ENCODE measurements at places on chromosomes 5 and 9.

DNA sequence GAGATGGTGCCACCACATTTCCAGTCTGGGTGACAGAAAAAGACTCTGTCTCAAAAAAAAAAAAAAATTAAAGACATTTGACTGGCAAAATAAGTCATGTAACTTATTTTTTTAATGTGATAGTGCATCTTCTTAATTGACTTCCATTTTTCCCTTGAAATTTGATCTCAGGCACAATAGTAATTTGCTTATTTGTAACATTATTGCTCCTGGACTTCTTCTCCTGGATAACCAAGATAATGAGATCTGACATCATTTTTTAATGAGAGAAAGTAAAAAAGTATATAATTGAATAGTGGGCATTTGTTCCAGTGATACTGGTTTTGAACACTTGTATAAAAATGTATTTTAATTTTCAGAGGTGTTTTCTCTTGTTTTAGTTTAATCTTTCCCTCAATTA, 3.5 kb downstream of the ARHGEF28 start:
- no peak for DNase-seq

- peak; percentile 70 for DNase-seq
These were observed 26.5 kb upstream of the BASP1 start for GRCh38 chr5:17190799-17191391.

- no peak for DNase-seq
These were observed 1.4 kb downstream of the OTULIN start for GRCh38 chr5:14665949-14666348.

DNA sequence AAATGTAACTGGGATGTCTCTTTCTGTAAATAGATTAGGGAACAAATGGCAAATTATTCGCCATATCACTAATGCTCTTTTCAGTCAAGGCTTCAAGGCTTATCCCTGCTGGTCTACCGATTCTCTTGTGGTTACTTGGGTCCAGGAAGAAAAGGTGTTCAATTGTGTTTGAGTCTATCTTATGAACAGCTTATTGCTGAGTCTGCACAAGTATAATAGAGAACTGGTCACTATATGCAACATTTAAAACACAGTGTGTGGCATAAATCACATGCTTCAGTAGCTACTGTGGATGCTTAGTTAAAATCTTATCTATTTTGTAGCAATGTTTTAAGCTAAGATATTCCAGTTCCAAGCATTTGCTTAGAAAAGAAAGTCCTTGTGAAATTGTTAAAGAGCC, 274.2 kb upstream of the FAM174A start:
- no peak for DNase-seq

DNA sequence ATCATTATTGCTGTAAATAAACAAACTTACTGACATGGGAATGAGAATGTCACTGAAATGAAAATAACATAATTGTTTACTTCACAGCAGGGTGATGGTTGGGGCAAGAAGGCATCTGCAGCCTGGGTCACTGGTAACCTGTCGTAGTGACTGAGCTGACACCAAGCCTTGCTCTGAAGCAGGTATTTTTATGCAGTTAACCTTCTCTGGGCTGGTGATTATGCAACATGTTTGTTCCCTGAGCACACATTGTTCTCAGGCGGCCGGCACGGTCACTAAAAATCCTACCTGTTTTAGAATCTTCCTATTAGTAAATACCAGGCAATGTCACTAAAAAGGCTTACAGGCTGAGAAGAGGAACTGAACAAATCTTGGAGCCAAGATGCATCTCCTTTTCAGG, 157.7 kb upstream of the NR3C1 start:
- DNase-seq = no peak

GRCh38 chr9:82547995-82548394, 514.9 kb downstream of the RASEF start:
- no peak for DNase-seq

GRCh38 chr9:118568704-118569103, 800.5 kb downstream of the BRINP1 start:
- no peak for DNase-seq

GRCh38 chr9:96688187-96688586, 33.1 kb upstream of the PRXL2C start:
- DNase-seq = no peak

DNA sequence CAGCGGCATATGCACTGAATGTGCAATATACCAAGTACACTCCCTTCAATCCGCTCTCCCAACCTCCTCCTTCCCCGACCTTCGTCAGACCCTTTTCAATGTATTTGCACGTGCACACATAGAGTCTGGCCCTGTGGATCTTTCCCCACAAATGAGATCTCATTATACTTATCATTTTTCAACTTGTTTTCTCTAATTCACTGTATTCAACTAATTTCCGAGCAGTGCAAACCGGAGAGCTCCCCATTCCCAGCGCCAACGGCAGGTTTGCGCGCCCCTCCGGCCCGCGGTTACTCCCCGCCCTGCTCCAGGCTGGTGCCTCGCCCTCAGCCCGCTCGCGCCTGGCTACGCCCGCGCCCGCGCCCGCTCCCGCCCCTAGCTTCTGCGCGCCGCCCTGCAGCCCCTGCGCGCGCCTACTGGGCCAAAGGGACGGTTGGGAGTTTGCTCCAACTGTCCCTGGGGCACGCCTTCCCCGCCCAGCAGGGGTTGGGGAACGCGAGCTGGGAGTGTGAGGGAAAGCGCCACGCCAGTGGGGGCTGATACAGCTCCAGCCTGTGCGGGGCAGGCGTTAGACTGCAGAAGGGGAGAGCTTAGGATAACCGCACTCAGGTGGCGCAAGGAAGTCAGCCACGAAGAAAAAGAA, 3.3 kb upstream of the CDC20B start:
- DNase-seq = no peak

- no peak for DNase-seq
These were observed 59.8 kb upstream of the ANXA1 start for GRCh38 chr9:73091909-73092308.

GRCh38 chr5:57754616-57755015, 272.0 kb upstream of the ACTBL2 start:
- DNase-seq = no peak

DNA sequence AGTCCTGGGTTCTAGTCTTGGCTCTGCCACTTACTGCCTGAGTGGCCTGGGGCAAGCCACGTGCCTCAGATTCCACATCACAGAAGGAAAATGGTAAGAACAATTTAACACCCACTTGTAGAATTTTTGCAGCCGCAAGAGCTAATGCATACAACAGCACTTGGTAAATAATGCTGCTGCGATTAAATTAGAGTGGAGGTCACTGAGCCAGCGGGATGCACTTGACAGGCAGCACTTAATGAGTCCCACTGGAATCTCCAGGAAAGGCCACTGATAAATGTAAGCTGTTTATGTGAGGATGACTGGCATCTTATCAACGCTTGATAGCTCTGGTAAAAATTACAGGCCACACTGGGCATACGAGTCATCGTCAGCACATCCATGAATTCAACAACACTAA, 59.4 kb upstream of the UBTD2 start:
- no peak for DNase-seq

GRCh38 chr5:77986261-77986660, 210.1 kb upstream of the TBCA start:
- DNase-seq = no peak

DNA sequence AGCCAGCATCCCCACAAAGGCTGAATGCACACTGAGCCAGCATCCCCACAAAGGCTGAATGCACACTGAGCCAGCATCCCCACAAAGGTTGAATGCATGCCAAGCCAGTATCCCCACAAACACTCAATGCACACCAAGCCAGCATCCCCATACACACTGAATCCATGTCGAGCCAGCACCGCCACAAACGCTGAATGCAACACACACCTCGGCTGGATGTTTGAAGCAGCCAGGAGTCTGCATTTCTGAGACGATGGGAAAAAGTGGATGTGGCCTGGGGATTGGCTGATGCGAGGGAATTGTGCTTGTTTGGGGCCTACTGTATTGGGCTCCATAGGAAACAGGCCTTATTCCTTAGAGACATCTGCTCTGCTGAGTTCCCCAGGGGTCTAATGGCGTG, 30.9 kb upstream of the CEP72 start:
- DNase-seq = no peak

DNA sequence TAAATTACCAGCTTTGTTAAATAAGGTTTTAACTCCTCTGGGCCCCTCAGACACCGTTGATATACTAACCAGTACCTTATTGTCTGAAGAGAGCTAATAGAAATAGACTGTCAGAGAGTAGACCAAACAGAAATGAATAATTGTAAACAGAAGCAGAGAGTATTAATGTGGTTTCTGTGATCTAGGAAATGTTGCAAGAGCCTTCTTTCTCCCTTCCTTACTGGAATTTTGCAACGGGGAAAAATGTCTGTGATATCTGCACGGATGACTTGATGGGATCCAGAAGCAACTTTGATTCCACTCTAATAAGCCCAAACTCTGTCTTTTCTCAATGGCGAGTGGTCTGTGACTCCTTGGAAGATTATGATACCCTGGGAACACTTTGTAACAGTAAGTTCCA, 5.1 kb downstream of the TYRP1 start:
- peak; percentile 85 for DNase-seq

- no peak for DNase-seq
These were observed 4.3 kb upstream of the HAPLN1 start for GRCh38 chr5:83724935-83725334.

DNA sequence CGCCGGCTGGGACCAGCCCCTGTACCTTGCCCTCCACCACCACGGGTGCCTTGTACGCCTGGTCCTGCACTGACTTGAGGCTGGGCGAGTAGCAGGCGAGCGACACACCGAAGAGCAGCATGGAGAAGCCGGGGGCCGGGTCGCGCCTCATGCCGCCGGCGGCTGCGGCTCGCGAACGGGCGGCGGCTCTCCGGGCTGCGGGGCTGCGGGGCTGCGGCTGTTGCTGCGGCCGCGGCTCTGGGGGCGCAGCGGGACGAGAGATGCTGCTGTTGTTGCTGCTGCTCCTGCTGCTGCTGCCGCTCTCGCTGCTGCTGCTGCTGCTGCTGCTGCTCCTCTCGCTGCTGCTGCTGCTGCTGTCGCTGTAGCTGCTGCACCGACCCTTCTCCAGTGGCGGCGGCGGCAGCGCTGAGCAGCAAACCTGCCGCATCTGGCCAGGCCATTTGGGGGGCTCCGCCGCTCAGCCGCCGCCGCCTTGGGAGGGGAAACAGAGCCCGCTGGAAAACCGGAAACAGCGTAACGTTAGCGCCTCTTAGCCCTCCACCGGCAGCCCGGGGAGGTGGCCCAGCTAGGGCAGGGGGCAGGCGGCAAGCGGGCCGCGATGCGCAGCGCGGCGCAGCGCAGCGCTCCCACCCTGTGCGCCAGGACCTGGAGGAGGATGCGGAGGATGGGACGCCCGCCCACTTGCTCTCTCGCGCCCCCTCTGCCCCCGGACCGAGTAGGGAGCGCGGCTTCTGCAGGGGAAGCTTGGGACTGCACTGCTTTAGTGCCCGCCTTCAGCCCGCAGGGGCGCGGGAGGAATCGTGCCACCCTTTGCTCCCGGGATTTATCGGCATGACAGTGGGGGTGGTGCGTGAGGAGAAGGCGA, at the start of gene NRG2:
NRG2 (minus strand) TSS at position 657 of the 865 bp plus-strand sequence.
- peak; percentile 17 for DNase-seq

- no peak for DNase-seq
These were observed 790.1 kb downstream of the EFNA5 start for GRCh38 chr5:106880656-106881055.

DNA sequence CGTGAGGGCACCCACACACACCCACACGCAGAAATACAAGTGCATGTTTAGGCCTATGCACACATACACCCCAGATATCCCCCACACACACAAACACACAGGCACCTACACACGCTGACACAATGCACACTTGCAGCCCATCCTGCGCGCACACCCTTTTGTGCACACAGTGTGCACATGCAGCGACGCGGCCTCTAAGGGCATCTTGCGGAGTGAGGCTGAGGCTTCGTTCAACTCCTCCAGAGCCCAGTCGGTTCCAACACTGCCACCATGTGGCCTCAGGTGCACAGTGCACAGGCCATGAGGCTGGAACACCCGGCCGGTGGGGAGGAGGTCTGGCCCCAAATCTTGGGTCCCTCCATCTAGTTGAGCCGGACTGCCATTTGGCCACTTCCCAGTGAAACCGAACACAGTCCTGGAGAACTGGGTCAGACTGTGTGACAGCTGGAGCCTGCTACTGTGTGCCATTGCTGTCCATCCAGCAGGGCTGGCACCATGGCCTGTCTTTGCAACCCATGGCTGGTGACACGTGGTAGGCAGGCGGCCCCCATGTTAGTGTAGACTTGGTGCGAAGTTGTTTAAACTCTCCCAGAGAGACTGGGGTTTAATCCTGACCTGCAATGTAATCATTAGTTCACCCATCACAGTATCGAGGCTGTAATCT, 97.7 kb upstream of the MVB12B start:
- peak; percentile 31 for DNase-seq

DNA sequence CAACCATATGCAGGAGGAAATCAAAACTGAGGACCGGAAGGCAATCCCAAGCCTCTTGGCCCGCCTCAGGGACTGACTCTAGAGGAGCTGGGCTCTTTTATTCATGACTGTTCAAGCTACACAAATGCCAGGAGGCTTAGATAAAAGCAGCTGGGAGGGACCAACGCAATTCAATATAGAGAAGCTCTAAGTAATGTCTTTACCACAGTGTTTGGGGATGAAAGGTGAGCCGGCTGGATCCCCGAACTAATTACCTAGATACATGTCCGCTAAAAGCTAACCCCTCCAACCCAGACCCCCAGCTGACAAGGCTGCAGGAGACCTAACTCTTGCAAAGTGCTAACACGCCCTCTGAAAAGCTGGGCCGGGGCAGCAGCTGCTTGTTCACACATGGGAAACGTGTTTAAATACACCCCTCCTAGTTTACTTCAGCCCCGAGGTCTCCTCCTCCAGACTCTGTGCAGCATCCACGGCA, 67.5 kb downstream of the TLE1 start:
- no peak for DNase-seq

GRCh38 chr5:158988987-158989730, 110.6 kb downstream of the EBF1 start:
- no peak for DNase-seq

DNA sequence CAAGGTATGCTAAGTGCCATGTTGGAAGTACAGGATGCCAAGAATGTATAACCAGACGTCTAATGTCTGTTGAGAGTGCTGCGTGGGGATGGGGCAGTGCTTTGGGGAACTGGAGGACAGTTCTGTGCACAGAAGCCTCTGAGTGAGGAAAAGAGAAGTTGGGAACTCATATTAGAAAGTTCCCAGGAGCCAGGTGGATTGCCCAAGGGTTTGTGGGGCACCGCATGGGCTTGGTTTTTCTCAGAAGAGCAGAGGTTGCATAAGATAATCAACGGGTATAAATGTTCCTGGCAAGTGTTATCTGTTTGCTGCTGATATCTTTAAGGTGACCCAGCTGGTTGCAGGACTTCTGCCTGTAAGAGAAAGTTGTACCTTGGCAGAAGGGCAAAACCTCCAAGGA, 13.1 kb downstream of the HRH2 start:
- DNase-seq = no peak
